Forelimb muscle (tissue), 1 donor: ENCODE measurements at places on chromosomes 16 and 17.
A peak's percentile ranks its signal among the peaks of the same experiment; 100 is the strongest.

- DNase-seq: no peak
Measured at GRCh38 chr17:28747051-28747691, 3.4 kb downstream of the TRAF4 start.

- no peak for DNase-seq
Measured at GRCh38 chr17:64133546-64134215, 3.7 kb upstream of the ERN1 start.

GRCh38 chr17:29590411-29591145, 1.1 kb upstream of the GIT1 start:
- DNase-seq: no peak

- no peak for DNase-seq
Measured at GRCh38 chr17:75457047-75457654, 716 bp downstream of the TMEM94 start.

GRCh38 chr16:10514369-10515055, 65.9 kb downstream of the EMP2 start:
- peak; percentile 1 for DNase-seq

- DNase-seq: no peak
Measured at GRCh38 chr16:80902306-80903110, 98.1 kb upstream of the CDYL2 start.

DNA sequence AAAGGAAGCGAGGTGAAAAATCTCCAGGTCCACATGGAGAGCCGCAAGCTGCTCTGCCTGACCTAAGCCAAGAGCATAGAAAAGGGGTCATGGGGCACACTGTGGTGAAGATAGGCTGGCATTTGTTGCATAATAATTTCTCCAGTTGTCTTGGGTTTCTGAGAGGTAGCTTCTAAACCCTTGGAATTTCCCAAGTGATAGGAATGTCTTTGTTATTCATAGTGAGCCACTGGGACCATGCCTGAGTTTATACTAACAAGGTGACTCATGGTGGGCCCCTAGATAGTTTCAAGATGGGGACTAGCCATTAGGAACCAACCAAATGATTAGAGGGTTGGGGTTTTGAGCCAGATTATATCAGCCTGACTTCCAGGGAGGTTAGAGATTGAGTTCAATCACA, 25.6 kb downstream of the SOST start:
- DNase-seq: no peak

DNA sequence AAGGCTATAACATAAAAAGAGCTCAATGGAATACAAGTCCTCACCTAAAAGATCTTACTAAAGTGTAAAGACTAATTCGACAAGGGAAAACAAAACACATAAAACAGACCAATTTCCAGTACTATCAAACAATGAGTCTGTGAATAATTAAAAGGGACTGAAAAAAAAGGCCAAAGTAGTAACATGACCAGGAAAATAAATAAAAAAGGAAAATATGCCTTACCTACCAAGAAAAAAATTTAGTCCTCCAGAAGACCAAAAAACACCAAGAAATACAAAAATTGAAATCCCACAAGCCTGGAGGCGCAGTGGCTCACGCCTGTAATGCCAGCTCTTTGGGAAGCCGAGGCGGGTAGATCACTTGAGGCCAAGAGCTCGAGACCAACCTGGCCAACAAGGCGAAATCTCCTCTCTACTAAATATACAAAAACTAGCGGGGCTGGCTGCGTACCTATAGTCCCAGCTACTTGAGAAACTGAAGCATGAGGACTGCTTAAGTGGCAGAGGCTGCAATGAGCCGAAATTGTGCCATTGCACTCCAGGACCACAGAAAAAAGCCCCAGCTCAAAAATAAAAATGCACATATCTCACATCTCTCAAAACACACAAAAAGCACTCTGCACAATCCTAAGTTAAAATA, 60.8 kb downstream of the TEX14 start:
- no peak for DNase-seq

- DNase-seq: no peak
Measured at GRCh38 chr16:74654536-74655050, 12.1 kb downstream of the RFWD3 start.

GRCh38 chr17:76562734-76563148, 22.9 kb downstream of the PRCD start:
- DNase-seq: no peak

GRCh38 chr16:2771496-2772402, 5.3 kb downstream of the ELOB start:
- no peak for DNase-seq

GRCh38 chr17:81292450-81292849, 2.7 kb downstream of the SLC38A10 start:
- DNase-seq: no peak
